Right renal cortex interstitium (tissue), 3 donors: ENCODE measurements at places on chromosomes 12 and 14. TPM values are rescaled to one million over a fixed set of nuclear protein-coding genes. Genes with fewer than 3 reads are reported as not detected.

Gene SIRT4
- polyA plus RNA-seq: 4.2 TPM

Gene CLEC6A
- polyA plus RNA-seq: 0.15 TPM

Gene ANO2
- polyA plus RNA-seq: 5.6 TPM

Gene CNOT2
- 155 TPM for polyA plus RNA-seq

Gene ATG14
- polyA plus RNA-seq: 18.4 TPM

Gene OTOGL
- polyA plus RNA-seq: 0.83 TPM

Gene OR11H7
- polyA plus RNA-seq: 0.43 TPM

Gene BBS10
- polyA plus RNA-seq: 34.6 TPM

Gene RAD51AP1
- polyA plus RNA-seq: 32.9 TPM

Gene CDKL1
- polyA plus RNA-seq: 8.3 TPM

Gene LHX5
- not detected for polyA plus RNA-seq

Gene IL26
- polyA plus RNA-seq: not detected

Gene PMCH
- 0.58 TPM for polyA plus RNA-seq

Gene EGLN3
- 18.4 TPM for polyA plus RNA-seq

Gene CD9
- polyA plus RNA-seq: 173 TPM

Gene SYCP3
- 2.5 TPM for polyA plus RNA-seq

Gene USP44
- 2.4 TPM for polyA plus RNA-seq

Gene P2RX2
- 0.86 TPM for polyA plus RNA-seq

Gene AQP6
- polyA plus RNA-seq: 16.1 TPM

Gene MDGA2
- polyA plus RNA-seq: 2.1 TPM

Gene CPNE8
- polyA plus RNA-seq: 14.1 TPM

Gene INTS13
- polyA plus RNA-seq: 38.2 TPM

Gene CKB
- 122 TPM for polyA plus RNA-seq

Gene METAP2
- 142 TPM for polyA plus RNA-seq

Gene MYH6
- polyA plus RNA-seq: 0.21 TPM

Gene B4GALNT3
- polyA plus RNA-seq: 16.8 TPM

Gene HOXC11
- polyA plus RNA-seq: 1.5 TPM

Gene IGF1
- 5.3 TPM for polyA plus RNA-seq

Gene ANKRD52
- 25.2 TPM for polyA plus RNA-seq

Gene CLSTN3
- 95.6 TPM for polyA plus RNA-seq

Gene PRR4
- 5.9 TPM for polyA plus RNA-seq

Gene SYNE3
- 1.6 TPM for polyA plus RNA-seq

Gene MYF5
- polyA plus RNA-seq: not detected

Gene PAPLN
- 20.1 TPM for polyA plus RNA-seq

Gene GARIN6
- polyA plus RNA-seq: not detected

Gene NTN4
- 133 TPM for polyA plus RNA-seq

Gene EID3
- polyA plus RNA-seq: 4.4 TPM

Gene IL22
- polyA plus RNA-seq: not detected

Gene RDH11
- polyA plus RNA-seq: 131 TPM

Gene CMA1
- 0.38 TPM for polyA plus RNA-seq

Gene HCAR3
- 0.24 TPM for polyA plus RNA-seq

Gene FLVCR2
- polyA plus RNA-seq: 7.9 TPM
